ENCODE measurements at places on chromosomes 6 and 20.

DNA sequence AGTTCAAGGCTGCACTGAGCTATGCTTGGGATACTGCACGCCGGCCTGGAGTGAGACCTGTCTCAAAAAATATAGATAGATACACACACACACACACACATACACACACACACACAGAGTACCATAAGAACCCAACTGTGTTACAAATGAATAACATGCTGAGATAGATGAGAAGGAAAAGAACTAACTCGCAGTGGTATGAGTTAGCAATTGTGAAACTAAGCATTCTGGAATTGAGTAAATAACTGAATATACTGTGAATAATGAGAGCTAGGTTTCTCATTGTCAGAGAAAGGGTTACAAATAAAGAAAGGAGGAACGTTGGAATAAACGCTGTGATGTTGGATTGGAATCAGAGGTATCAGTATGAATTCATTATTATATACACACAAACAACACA is 14.6 kb upstream of the FAXC start:
- no peak for DNase-seq

GRCh38 chr6:170186941-170187668 is 103.8 kb downstream of the DLL1 start:
- no peak for DNase-seq

DNA sequence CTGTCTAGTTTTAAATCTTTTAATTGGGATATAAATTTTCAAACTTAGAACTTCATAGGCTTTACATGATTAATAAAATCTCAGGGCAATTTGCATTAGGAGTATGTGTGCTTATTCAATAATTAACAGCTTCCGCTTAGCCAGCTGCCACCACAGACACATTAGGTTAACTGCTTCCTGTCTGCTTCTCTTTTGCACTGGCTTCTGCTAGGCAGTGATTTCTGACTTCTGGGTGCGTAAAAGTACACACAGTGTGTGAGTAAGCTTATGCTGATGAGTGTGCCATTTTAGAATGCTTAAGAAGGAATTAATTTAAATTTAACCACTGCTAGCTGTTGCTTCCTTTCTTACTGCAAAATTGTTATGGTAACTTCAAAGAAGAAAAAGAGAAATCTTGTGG is 73.9 kb downstream of the F13A1 start:
- peak; percentile 21 for DNase-seq

GRCh38 chr6:167279766-167280446 is 11.2 kb upstream of the UNC93A start:
- DNase-seq, result peak; percentile 35

GRCh38 chr6:43408259-43408658 is 19.1 kb upstream of the ABCC10 start:
- no peak for DNase-seq

DNA sequence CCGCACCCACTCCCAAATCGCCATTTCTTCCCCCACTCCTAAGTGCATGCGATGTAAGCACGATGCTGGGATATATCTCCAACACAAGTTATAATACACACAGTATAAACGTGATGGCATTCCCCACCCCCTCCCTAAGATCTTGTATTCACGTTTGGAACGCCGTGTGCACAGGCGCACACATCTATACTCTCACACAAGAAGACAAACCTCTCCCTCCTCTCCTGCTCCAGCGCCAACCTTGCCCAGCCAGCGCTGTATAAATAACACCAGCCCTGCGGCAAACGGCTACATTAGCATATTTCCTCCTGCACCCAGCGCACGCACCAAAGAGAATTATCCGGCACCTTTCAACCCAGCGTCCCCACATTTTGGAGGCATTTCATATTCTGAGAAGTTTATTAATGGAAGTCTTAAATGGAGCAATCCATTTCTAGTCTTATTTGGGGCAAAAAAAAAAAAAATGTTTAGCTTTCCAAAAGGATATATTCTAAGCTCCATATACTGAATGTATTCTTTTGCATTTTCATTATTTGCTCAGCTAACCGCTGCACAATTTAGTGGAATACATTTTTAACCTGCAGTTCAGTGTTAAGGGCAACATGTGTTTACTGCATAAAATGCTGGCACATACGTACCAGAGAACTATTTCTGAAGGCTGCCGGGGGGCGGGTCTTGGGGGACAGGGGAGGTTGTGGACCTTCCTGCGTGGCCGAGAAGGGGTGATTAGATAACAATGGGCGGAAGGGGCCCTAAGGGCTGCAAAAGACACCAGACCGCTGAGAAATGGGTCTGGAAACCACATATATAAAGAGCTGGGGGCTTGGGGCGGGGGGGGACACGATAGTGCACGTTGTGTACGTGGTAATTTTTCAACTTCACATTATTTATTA is 1.1 kb upstream of the SLC22A23 start:
- DNase-seq, result peak; percentile 85

- DNase-seq, result no peak
Measured at GRCh38 chr6:11805259-11806053, 26.9 kb upstream of the ADTRP start.

GRCh38 chr20:33276303-33277113 is 6.5 kb upstream of the BPIFB1 start:
- DNase-seq, result no peak

DNA sequence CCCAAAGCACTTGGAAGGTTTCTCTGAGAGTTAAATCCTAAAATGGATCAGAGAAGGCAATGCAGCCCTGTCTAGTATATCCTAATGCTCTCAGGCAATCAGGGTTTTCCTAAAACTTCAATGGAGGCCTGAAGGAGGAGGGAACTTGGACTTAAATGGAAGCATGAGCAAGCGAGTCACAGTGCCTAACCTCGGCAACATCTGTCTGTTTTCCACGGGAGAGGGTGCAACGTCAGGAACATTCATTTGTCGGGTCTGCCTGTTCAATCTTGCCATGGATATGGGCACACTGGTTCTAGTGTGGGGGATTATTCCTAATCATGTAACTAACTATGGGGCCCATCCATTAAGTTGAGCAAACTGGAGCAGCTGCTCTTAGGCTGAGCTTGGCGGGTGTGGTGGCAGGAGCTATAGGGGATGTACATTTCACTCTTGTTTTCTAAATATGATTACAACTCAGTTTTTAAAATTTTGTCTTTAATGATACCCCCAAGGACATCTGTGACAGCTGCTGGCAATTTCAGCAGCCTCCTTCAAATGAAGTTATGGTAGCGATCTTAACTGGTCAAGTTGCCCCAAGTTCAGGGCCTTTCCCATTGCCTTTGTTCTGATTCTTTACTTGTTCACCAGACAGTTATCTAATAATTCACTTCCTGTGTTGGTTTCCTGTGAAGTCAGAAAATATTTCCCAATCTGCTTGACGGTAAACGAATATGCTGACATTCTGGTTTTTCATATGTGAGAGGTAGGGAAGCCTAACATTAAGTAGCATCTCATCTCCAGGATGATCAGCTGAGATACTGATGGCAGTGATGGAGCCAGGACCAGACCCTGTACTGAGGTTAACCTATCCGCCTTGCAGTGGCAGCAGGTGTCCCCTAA is 21.6 kb downstream of the DSE start:
- no peak for DNase-seq

- no peak for DNase-seq
Measured at GRCh38 chr20:33702861-33703260, 16.7 kb upstream of the E2F1 start.

- DNase-seq, result no peak
Measured at GRCh38 chr6:164095056-164095455, 680.5 kb downstream of the QKI start.

DNA sequence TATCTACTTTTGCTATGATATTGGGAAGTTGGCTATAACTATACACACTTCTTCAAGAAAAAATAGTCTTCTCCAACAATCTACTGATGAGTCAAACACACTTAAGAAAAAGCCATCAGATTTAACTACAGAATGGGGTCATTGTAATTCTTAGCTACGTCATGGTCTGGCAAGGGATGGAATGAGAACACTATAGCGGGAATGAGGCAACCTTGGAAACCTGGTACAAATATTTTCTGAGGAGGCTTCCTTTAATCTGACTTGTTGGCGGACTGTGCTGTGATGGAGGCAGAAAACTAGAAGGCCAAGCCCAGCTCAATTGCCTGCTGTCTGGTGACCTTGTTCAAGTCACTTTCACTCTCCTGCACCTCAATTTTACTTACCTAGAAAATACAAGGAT is 586.8 kb upstream of the JAG1 start:
- DNase-seq, result no peak

GRCh38 chr6:128275681-128276080 is 244.7 kb downstream of the PTPRK start:
- no peak for DNase-seq

DNA sequence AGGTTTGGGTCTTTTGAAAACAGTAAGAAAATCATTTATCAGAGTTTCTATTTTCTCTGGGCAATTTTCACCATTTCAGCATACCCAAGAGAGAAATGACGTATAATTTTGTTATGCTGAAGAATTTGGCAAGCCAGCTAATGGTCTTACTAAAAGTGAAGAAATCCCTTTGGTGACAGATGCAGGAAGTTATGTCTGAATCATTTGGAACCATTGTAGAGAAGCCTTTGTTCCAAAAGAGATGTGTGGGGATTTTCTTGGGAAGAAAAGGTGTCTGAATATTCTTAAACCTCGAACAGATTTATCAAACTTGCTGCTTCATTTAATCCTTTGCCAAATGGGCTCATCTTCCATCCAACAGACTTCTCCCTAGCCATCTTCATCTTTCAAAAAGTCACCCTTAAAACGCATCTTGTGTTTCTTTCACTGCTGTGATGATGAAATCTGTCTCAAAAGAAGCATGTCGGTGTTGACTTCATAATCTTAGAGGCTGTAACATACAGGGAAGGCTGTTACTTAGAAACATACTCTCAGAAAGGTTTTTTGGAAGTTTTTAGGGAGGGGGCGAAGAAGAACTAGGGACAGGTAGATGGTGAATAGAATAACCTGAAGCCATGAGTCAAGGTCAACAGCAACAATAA is 39.5 kb downstream of the CITED2 start:
- DNase-seq, result no peak

DNA sequence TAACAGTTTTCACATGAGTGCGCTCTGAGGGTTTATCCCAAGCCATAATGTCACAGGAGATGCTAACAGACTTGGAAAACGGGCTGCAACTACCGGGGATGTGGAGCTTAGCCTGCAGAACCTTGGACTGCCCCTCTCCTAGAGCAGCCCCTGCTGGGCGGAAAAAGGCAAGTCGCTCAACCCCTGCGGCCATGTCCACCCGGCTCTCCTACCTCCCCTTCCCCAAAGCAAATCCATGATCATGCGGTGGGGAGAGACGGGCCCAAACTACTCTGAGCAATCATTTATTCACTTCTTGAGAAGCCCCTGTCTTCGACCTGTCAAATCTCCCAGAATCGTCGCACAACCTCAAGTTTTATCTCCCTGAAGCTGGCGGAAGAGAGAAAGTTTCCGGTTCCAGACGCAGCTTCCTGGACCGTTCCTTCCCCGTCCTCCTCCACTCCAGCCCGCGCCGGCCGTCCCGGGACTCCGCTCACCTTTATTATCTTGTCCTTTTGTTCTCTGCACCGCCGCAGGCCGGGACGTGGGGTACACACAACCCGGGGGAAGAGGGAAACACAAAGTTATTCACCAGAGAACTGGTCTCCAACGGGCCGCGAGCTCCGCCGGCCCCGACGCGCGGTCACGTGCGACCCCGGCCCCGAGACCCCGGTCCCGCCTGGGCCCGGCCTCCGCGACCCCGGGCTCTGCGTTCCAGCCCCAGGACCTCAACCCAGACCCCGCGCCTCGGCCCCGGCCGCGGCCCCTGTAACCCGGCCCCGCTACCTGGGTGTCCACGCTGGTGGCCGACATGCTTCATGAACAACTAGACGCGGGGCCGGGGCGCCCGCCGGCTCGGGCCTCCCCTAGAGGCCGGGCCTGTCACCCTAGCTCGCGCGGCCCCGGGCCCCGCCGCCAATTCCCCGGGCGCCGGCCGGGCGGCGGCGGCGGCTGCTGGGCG is 560 bp downstream of the YTHDF1 start:
- peak; percentile 48 for DNase-seq

DNA sequence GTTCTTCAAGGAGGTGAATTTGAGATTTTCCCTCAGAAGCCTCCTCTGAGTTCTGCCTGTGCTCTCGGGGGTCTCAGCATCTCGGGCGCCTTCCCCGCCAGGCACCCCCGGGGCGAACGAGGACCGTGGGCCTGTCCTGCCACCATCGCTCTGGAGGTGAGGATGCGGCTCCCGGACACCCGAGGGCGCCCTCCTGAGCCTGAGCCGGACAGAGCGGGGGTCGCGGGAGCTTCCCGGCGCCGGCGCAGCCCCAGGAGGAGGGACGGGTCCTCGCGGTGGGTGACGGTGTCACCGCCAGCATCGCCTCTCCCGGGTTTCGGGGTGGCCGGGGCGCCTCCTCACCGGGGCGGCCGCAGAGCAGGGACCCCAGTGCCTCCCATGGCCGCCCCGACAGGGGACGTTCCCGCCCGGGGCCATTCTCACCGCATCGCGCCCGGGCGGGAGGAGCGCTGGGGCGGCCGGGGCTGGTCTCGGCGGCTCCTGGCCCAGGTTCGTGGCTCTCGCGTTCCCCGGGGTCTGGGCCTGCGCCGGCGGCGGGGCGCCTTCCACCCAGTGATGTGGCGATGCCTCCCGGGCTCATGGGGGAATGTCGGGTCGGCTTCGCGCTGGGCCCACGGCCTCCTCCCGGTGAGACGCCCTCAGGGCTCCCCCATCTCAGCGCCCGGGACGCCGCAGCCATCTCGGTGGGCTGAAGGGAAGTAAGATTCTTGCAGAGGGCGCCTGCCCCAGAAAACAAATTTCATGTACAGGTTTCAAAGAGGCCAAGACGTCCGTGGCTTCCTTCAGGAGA is 210.5 kb downstream of the ERMARD start:
- no peak for DNase-seq

DNA sequence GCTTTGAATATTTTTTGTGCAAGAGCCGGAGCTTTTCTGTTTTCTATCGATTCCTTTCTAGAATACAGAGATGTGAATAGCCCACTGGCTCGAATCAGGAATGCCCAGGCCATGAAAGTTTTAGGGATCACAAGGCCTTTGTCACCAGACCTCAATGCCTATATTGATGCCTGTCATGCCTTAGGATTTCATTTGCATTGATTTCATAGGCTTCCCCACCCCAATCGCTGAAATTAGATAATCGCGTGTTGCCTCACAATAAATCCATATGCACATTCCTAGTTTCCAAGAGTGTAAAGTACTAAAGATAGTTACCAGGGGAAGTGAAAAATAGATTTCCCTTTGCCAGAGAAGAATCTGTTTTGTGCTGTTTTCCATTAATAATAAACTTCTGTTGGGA is 150.8 kb downstream of the SASH1 start:
- no peak for DNase-seq

GRCh38 chr6:89270951-89271721 is 44.0 kb downstream of the GABRR2 start:
- no peak for DNase-seq

- DNase-seq, result no peak
Measured at GRCh38 chr6:141988327-141988726, 144.4 kb upstream of the GJE1 start.

- no peak for DNase-seq
Measured at GRCh38 chr20:1062334-1063010, 55.9 kb upstream of the PSMF1 start.

DNA sequence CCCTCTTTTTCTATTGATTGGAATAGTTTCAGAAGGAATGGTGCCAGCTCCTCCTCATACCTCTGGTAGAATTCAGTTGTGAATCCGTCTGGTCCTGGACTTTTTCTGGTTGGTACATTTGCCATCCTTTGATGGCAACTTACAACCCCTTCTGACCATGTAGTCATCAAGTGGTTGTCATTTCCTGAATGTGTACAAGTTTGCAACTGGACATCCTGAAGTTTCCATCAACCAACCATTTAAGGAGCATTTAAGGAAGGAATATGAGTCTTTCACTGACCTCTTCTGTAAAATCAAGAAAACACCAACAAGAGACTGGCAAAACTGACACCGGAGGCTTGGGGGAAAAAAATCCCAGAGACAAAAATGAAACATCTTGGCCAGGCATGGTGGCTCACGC is 97.4 kb downstream of the RIN2 start:
- no peak for DNase-seq

All from NCI-H1417 (cell line).